ENCODE measurements at places on chromosomes 7 and 10.

GRCh38 chr10:88999625-89000024 lies 9.0 kb downstream of the FAS start:
- no peak for DNase-seq

GRCh38 chr10:74587109-74587854 lies 239.1 kb upstream of the KAT6B start:
- DNase-seq: no peak

GRCh38 chr10:69248117-69248730 lies 28.1 kb downstream of the HKDC1 start:
- DNase-seq: no peak

DNA sequence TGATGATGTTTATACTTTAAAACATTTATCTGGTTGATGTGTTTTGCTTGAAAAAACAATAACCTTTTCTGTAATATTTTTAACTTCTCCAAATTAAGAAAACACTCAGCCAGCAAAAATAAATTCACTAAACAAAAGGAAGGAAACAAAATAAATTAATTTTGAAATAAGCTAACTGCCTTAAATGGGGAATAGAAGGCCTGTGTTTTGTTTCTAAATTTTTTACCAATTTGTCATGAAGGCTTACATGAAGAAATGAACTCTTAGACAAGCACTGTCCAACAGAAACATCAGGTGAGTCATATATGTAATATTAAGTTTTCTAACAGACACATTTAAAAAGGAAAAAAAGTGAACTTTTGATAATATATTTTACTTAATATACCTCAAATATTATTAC lies 68.5 kb downstream of the LRRN3 start:
- DNase-seq: no peak

- DNase-seq: no peak
Measured at GRCh38 chr10:5090551-5090950, 3.7 kb upstream of the AKR1C3 start.

- DNase-seq: no peak
Measured at GRCh38 chr10:11886851-11887250, 63.7 kb downstream of the PROSER2 start.

GRCh38 chr10:29346296-29347001 lies 57.6 kb downstream of the LYZL1 start:
- no peak for DNase-seq
